Activated T-helper 17 cell treated with anti-CD3 and anti-CD28 coated beads, Interleukin-2, amount 50 U/mL, for 72 hours (primary cell): ENCODE measurements at places on chromosomes 16 and 17. TPM values are rescaled to one million over a fixed set of nuclear protein-coding genes. Genes with fewer than 3 reads are reported as not detected.

The SCIMP gene
- total RNA-seq = not detected

- ATAC-seq = no peak
Observed at GRCh38 chr17:55969562-55970324, 183.5 kb upstream of the ANKFN1 start.

The CFAP20 gene
- total RNA-seq = 49.7 TPM

The HCRT gene
- not detected for total RNA-seq

DNA sequence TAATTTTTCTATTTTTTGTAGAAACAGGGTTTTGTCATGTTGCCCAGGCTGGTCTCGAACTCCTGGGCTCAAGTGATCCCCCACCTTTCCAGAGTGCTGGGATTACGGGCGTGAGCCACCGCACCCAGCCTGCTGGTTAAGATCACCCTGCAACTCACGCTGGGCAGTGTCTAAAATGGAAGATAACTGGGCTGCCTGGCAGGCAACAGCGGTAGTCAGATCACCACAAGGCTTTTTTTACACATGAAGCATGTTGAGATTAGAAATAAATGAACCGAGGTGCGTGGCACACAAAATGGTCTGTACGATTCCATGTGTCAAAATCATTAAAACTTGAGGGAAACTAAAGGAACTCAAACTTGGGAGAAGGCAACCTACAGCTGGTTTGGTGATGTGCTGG lies 26.7 kb downstream of the ZNF276 start:
- no peak for ATAC-seq

DNA sequence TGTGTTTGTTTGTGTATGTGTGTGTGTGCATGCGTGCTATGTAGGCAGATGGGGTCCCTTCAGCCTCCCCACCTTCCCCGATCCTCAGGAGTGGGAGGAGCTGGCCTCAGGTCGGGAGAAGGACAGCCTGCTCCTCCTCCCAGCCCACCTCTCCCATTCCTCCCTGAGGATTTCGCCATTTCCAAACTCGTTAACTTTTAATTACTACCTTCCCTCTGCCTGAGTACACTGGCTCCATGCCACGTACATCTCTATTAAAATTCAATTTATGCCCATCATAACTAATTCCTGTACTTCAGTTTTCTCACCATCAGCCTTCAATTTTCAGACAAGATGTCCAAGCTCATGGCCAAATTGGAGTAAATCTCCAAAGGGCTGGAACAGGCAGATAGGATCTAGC lies 148.6 kb downstream of the SDK2 start:
- no peak for ATAC-seq

DNA sequence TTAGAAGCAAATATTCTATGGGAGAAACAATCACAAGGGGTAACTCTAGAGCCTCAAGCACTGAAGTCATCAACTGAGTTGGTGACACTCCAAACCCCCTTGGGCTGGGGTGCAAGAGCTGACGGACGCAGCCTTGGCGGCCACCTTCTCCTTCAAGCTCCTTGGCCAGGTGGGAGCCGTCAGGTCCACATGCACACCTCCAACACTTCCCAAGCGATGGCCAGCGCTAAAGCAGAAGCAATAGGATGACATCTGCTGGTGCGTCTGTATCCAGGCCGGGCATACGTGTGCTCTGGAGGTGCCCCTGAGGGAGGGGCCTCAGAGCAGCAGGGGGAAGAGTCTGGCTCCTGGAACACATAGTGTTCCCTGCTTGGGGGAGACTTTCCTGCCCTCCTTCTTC lies 12.2 kb upstream of the FOXJ1 start:
- ATAC-seq = no peak

DNA sequence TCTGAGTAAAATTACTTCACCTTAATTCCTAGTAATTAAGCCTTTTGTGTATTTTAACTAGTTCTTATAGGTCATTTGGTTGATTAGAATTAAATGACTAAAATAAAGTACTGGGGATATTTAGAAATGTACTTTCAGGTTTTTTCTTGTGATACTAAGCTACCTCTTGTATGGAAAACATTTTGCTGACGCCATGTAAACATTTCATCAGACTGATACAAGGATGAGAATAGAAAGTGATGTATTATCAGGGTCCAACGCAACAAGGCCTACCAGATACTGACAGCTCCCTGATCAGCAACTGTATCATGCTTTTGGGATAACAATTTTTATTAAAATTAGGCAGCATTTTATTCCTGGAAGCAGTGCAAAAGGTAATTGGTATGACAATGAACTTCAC lies 1.7 kb downstream of the SMARCE1 start:
- no peak for ATAC-seq

DNA sequence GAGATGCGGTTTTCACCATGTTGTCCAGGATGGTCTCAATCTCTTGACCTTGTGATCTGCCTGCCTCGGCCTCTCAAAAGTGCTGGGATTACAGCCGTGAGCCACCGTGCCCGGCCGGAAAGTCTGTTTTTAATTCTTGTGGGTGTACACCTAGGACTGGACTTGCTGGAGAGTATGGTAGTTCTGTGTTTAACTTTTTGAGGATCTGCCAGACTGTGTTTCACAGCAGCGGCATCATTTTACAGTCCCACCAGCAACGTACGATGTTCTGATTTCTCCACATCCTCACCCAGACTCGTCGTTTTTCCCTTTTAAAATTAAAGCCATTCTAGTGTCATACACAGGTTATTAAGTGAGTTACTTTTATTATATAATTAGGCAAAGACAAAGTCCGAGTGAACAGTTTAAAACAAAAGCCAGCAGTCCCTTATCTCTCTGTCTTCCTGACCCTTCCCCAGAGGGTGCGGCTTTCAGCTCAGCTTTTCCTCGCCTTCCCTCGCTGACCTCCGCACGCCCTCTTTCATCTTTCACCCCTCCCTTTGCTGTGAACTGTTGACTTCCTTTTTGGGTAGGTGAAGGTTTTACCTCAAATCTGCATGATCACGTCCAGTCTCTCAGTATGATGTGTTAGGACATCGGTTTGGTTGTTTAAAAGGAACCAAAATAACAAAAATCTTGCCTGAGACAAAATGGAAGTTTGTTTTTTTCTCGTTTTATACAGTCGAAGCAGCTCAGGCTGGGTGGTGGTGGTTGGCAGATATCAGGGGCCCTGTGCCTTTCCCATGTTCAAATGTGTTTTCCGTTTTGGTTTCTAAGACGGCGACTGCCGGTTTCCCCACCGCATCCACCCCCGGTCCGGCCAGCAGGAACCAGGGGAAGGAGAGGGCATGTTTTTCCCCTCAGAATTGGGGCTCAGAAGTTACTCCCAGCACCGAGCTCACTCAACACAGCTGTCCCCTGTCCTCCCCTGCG lies 18.0 kb downstream of the FAM234A start:
- ATAC-seq = peak; percentile 97

DNA sequence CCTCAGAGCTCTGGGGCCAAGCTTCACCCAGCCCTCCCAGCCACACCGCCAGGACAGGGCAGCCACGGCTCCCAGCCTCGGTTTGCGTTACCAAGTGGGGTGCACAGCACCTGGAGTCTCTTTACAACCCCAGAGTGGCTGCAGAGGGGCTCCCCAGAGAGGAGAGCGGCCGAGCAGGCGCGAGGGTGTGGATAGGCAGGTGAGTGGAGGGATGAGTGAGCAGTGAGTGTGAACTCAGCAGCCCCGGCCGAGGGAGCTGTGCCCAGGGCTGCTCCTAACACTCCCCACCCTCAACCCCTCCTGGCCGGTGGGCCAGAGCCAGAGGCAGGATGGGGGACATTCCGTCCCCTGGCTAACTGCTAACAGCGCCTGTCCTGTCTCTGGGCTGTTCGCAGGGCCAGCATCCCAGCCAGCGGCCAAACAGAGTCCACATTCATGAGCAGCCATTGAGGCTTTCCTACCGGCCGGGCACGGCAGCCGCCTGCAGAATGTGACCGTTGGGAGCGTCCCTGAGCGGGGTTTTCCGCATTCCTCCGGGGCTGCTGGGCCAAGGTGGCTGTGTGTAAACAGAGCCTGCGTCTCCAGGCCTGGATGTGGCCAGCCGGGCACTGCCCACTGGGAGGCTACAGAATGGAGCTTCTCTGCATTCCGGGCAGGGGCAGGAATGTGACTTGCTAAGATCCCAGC lies 5.3 kb downstream of the ZNF469 start:
- no peak for ATAC-seq

- no peak for ATAC-seq
Observed at GRCh38 chr17:64209983-64210382, 53.1 kb downstream of the TEX2 start.

The C1QL1 gene
- 0.34 TPM for total RNA-seq

The ZG16 gene
- total RNA-seq = not detected

DNA sequence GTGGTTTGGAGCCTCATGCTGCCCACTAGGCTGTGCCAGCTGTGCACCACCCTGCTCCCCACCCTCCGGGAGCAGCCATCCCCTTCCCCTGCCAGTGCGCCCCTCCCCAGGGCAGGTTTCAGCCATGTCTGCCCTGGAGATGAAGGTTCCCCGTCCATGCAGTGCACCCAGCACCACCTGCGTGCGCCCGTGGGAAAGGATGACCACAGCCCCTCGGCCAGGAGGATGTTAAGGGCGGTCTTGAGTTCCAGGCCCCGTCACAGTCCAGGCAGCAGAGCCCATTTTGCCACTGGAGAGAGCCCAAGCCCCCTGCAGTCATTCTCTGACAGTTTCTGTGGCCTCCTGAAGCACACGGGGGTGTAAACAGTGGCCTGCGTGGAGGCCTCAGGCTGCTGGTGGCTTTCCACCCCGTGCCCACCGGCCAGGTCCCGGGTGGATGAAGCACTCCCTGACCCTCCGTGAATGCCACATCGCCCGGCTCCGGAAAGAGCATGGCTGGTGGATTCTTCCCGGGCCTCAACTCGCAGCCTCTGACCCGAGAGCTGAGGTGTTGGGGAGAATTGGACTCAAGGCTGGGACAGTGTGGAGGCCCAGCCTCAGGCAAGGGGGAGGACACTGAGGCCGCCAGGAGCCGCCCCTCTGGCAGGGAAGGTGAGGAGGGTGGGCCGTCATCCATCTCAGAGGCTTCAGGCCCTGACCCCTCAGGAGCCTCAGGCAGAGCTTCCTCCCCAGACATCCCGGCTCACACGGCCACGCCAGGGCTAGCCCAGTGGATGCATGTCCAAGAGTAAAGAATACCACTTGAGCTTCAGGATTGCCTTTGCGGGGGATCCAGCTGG lies 69.7 kb upstream of the CHMP6 start:
- ATAC-seq = no peak

The PIPOX gene
- total RNA-seq = 2.0 TPM

GRCh38 chr16:7834771-7835431 lies 502.3 kb downstream of the RBFOX1 start:
- no peak for ATAC-seq

The LGALS9B gene
- total RNA-seq = not detected

DNA sequence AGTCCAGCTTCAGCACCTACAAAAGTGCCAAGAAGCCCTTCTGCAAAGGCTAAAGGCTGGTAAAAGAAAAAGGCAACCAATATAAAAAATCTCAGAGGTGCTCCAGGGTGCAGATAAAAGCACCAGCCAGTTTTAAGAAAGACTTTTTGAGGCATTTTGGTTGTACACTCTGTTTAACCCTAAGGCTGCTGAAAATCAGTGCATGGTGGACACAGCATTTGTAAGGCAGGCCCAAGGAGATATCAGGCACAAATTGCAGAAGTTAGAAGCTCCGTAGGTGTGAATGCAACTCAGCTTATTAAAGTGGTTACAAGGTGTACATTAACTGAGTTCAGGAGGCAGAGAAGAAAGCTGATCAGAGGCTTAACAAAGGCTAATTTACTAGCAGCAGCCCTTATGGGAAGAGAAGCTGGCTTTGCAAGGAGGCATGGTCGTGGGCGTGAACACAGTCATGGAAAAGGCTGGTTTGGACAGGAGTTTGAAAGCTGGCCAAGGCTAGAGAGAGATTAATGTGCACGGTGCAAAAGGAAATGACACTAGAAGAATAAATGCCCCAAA lies 21.1 kb downstream of the ACSM1 start:
- ATAC-seq = no peak

DNA sequence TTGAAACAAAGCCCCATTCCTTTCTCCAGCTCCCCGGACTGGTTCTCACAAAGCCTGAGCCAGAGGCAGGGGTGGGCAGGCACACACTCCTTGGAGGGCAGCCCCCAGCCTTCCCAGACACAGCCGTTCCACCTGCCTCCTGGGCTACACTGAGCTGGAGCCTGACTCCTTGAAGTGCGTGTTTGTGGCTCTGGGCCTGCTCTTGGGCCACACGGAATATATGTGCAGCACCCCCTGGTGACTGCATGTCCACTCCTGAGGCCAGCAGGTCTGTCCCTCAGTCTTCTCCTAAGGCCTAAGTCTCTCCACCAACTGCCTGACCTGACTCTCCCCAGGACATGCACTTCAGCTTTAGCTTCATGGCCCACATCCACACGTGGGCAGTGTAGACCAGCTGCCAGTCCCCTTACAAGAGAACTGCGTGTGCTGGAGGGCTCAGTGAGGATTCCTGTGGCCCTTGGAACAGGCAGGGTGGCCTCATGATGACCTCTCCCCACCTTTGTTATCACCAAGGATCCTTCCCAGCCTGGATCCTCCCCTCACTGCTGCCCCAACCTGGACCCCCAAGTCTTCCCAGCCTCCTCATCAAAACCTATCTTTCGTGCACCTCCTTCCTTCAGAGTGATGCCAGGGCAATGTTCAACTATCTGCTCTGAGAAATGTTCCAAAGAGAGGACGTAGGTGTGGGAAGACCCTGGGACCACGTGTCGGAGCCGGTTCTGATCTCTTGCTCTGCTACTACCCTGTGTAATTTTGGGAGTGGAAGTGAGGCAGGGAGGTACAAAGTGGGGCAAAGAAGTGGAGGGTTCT lies 12.4 kb upstream of the SLC6A2 start:
- ATAC-seq = no peak

DNA sequence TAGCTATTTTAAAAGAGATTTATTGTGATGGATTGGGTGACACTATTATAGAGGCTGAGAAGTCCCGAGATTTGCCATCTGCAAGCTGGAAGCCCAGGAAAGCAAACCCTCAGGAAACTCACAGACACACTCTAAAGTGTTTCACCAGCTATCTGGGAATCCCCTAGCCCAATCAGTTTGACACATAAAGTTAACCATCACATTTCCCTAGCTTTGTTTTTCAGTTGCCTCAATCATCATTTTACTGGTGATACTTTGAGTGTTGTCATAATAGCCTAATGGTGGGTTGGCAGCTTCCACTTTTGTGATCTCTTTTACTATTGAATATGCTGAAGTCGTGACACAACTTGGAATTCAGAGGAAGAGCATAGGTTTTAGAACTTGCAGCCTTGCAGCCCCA lies 1.8 kb downstream of the SGF29 start:
- ATAC-seq = peak; percentile 70

The YBX2 gene
- total RNA-seq = 0.26 TPM

- ATAC-seq = peak; percentile 63
Observed at GRCh38 chr17:8997994-8998628, 23.2 kb upstream of the NTN1 start.

- peak; percentile 42 for ATAC-seq
Observed at GRCh38 chr16:75758215-75758614, 31.9 kb upstream of the CPHXL start.

The PLLP gene
- total RNA-seq = not detected

The C16orf89 gene
- not detected for total RNA-seq

GRCh38 chr17:67139784-67140665 lies 95.7 kb downstream of the CACNG1 start:
- ATAC-seq = peak; percentile 29

The OTOP3 gene
- not detected for total RNA-seq

GRCh38 chr16:80104401-80104800 lies 436.4 kb upstream of the DYNLRB2 start:
- ATAC-seq = no peak

The LGALS9 gene
- 36.8 TPM for total RNA-seq
